ENCODE measurements at places on chromosomes 7 and 10.

DNA sequence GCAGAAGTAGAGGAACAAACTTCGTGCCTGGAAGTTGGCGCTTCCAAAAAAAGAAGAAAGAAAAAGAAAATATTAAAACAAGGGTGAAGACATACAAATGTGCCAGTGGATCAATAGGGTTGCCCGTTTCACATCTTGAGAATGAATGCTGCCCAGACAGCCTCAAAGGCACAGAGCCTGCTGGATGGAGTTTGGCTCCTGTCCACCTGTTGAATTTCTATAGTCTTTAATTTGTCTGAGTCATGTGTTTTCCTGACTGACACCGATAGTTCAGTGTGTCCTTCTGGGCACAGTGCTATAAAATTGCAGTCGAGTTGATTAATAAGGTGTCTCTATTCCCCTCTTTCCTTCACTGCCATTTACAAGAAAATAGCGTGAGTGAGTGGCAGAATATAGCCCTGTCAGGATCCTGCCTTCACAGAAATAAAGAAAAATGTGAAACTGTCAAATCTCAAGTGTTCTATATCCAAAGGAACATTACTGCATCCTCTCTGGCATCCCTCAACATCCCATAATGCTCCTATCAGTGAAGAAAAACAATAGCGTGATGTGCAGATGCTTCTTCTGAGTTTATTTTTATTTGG lies 471.3 kb upstream of the AUTS2 start:
- no peak for DNase-seq

- no peak for DNase-seq
These were observed 88.8 kb upstream of the LYZL1 start for GRCh38 chr10:29199941-29200679.

GRCh38 chr10:14953424-14954000 lies 384 bp downstream of the DCLRE1C start:
- no peak for DNase-seq

GRCh38 chr7:28442540-28443420 lies 30.5 kb downstream of the CREB5 start:
- DNase-seq: no peak

DNA sequence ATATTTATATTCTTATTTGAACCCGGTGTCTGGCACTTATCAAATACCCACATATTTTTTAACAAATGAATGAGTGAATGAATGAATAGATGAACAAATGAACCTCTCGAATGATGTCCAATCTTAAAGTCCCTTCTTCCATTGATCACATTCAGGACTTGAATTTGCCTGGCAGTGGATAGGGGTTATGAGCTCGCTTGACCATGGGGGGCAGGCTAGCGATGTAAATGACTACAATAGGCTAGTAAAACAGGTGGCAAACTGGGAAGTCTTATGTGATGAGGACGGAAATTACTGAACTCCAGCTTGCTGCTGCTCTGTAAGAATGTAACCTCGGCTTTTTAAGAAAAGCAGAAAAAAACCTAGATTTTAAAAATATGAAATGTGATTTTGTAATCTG lies 247.7 kb upstream of the DKK1 start:
- no peak for DNase-seq

DNA sequence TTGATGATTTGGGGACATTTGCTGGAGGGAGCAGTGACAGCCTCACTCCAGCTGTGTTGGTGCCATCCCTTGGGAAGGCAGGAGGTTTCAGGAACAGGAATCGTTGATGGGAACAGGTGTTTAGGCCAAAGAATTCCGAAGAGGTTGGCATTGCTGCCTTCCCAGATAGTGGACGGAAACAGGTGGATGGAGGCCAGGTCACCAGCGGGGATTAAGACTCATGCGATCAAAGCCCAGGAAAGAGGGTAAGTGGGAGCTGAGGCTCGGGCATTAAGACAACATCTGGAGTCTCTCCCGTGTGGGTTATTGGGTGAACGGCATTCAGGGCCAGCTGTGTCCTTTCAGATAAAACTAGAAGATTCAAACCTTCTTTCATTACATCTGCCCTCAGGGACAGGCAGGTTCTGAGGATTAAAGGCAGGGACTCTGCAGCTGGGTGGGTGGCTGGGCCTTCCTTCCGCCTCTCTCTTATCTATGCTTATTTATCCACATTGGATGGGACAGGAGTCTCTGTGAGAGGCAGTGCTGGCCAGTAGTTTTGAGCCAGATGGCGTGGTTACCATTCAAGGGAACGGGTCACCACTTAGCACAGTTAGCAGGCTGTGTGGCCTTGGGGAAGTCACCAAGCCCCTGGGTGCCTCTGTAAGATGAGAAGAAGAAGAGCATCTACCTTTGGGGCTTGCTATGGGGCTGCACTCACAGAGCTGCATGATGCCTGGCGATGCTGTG lies 67.6 kb downstream of the INSIG1 start:
- DNase-seq: no peak

- no peak for DNase-seq
These were observed 18.0 kb upstream of the DLG5 start for GRCh38 chr10:77944519-77944918.

- no peak for DNase-seq
These were observed 114.1 kb downstream of the POU6F2 start for GRCh38 chr7:39091774-39092173.

GRCh38 chr7:48004032-48004431 lies 24.6 kb upstream of the HUS1 start:
- DNase-seq: no peak

DNA sequence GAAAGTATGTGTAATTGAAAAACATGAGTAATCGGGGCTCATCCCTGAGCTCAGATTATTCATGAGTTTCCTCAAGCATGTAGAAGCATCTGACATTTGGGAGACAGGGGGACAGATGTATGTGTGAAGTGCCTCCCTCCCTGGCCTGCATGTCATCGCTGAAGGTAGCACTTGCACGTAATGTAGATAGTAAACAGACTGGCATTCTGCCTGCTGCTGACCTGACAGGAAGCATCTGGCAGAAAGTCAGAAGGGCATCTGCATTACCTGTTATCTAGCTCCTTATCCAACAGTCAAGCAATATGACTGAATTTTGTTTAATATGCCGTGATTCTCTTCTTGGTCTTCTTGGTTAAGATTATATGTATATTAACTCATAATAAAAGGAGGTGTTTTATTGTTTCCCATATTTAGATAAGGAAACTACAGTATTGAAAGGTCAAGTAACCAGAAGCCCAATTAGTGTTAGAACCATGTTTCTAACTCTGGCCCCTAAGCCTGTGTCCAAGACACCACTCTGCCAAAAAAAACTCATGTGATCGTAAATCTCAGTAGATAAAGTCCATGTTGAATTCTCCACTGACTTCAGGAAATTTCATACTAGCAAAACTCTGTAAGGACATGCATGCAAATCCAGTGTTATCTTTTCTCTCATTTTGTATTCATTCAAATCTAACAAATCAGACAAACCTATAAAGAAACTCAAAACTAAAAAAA lies 918.1 kb upstream of the MBL2 start:
- no peak for DNase-seq

DNA sequence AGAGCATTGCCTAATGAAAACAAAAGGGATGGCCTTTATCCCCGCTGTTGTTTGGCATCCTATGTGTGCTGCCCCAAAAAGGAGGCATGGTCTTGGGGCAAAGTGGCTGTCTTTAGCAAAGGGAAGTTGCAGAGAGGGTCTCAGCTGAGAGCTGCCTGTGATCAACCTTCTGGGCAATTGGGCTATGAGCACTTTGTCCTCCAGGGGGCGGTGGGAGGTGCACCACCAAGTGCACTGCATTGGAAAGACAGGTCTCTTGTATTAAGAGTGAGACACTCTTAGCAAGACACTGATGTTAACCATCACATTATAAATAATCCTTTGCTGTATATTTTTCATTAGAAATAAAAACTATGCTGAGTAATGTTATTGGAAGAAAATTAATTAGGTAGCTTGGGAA lies 314.8 kb downstream of the POM121L12 start:
- peak; percentile 62 for DNase-seq

DNA sequence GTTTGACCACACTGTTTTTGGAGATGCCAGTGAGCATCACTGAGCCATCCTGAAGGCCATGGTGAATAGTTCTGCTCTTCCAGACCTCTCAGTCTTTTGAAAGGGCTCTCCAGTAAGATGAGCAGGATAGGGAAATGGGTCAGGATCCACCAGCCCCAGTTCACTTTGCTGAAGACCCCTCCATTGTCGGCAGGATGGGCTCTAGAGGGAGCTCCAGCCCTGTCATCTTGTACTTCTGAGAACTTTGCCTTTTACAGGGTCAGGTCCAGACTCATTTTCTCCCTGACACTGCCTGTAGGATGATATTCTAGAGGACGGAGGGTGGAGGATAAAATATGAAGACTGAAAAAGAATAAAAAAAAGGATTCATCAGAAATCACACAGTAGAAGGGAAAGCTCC lies 13.1 kb downstream of the LHFPL3 start:
- peak; percentile 58 for DNase-seq

GRCh38 chr10:43870968-43871439 lies 222.3 kb upstream of the ZNF32 start:
- no peak for DNase-seq

DNA sequence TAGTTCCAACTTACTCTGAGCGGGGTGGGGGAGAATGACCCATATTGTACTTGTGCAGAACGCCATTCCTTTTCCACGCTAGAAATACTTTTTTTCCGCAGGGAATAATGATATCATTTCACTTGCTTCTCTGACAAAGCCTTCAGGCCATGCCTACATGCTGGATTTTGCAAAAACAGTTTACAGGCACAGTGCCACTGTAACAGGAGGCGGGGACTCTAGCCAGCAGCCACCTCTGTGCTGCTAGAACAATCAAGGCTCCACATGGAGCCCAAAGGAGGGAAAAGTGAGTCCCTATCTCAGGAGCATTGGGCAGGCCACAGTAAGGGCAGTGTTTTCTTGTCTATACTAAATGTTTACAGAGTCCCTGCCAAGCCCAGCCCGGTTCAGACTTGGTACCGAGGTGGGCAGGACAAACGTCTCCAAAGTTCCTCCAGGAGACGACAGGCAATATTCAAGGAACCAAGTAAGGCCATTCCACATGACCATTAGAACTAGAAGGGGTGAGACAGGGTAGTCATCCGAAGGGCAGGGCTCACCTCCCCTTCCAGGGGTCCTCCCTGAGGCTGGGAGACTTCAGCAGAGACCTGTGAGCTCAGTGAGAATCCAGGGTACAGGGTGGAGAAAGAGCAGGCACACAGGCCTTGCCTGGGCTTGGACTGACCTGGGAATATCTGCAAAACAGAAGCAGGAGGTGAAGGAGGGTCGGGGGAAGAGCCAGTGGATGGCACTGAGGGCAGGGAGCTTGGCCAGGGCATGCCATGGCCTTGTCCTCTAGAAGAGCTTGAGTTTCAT lies 90.9 kb upstream of the NPS start:
- no peak for DNase-seq

DNA sequence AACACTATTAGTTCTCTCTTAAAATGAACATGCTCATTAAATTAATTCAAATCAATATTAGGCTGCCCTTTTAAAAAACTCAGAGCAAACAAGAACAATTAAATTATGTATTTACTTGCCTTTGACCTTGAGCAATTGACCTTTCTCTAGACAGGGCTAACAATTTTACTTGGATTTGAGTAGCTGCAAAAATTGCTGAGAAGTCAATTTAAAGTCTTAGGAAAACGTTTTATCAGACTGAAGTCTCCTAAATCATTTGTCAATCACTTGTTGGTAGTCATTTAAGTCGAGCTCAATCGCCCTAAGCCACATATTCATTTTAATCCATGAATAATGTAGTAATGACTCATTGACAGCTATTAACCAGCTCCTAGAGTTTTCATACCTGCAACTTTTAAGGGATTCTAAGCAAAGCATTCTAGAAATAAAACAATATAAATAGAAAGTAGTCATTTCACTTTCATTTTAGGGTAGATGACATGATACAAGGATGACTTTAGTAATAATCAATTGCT lies 84.9 kb upstream of the SEC61G start:
- DNase-seq: no peak

DNA sequence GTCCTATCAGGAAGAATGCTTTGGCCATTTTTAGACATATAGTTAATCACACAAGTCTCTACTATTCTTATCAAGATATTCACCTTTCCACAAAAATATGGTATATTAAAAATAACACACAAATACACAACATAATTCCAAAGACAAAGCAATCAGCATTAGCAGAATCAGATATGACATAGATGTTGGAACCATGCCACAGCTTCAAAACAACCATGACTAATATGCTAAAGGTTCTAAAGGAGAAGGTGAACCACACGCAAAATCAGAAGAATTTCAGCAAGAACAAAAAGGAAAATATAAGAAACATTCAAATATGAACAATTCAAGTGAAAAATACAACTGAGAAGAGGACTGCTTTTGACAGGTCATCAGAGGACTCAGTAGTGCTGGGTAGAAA lies 670.2 kb upstream of the SORCS1 start:
- DNase-seq: no peak

GRCh38 chr10:75388082-75388481 lies 13.5 kb downstream of the ZNF503 start:
- DNase-seq: no peak
